GM04503 (cell line): ENCODE measurements at places on chromosomes 3 and 15.

DNA sequence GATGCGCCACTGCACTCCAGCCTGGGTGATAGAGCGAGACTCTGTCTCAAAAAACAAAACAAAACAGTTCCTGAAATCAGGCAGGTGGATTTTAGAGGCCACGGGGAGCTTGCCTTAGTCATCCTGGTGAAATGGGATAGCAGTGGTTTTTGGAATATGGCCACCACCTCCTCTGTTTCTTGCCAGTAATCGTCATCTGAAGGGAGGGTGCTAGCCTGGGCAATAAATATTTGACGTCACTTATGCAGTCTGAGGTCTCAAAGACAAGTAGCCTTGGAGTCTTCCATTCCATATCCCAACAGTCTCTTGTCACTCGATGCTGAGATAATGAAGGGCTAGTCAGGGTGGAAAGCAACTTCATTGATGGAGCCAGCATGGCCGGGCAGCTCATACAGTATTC lies 55.2 kb downstream of the KCNAB1 start:
- DNase-seq = no peak

- no peak for DNase-seq
Measured at GRCh38 chr15:41648770-41649169, 11.4 kb upstream of the MGA start.

DNA sequence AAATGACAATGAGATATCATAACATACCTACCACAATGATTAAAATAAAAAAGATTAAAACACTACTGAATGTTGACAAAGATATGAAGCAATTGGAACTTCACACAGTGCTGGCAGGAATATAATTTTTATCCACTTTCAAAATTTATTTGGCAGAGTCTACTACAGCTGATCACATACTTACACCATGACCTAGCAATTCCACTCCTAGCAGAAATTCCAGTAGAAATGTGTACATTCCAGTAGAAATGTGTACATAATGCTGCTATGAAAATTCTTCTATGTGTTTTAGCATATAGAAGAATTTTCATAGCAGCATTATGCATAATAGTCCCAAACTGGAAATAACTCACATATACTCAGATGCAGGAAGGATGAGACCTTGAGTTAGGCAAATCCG lies 43.5 kb downstream of the IFT57 start:
- no peak for DNase-seq

DNA sequence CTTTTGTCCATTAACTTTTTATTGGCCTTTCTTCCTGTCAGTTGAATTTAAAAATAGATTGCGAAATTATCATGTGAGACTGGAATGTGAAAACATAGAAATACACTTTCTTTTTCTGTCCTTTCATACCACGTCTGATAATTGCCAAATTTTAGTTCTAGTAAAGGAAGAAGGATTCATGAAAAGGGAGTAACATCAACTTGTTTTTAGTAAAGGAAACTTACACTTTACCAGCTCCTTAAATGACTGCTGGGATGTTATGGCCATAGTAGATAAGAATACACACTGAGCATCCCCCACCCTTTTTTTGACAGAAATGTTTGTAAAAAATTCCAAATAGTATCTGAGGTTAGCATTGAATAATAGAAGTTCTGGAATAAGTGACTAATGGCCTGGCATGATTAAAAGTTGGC lies 137.9 kb downstream of the NEO1 start:
- no peak for DNase-seq

- DNase-seq = no peak
Measured at GRCh38 chr3:6392123-6392522, 468.8 kb upstream of the GRM7 start.

DNA sequence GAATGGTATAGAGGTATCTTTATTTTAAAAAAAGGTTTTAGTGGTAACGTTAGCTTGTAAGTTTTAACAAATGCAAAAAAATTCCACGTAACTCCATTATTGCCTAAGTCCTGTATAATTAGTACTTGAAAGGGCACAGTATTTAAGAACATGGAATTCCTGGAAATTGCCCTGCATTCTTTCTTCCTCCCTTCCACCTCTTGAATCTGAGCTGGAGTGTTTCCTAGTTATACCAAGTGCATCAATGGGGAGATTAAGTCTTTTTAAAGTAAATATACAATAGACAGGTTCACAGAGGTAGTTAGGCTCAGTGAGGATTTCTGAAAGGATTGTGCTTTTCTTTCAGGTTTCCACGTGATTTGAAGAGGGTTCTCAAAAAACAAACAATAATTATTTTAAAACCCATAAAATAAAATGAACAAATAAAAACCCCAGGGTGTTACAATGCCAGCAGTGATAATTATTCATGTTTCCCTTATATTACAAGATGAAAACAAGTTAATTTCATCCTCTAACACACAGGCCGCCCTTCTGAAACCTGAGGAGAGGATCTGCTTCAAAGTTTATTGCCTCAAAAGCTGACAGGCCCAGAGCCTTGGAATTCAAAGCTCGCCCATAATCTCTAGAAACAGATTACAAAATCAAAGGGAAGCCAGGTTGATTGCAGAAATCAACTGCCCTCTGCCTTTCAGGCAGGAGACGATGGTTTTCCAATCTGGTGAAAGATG lies 128.8 kb upstream of the LMOD3 start:
- no peak for DNase-seq

DNA sequence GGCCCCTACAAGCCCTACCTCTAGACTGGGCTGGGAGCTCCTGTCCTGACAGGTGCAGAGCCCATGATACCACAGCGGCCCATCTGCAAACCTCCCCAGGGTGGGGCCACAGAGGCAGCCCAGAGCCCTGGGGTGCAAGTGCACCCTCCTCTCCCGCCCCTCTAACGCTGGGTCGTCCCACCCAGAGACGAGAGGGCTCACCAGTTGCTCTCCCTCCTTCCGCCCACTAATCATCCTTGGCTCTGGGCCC lies 742 bp downstream of the TNK2 start:
- DNase-seq = no peak
